Endodermal cell (in vitro differentiated cells): ENCODE measurements at places on chromosomes 5 and 9.

GRCh38 chr5:94691291-94691690, 72.8 kb downstream of the SLF1 start:
- no peak for DNase-seq

- no peak for DNase-seq
These were observed 56.8 kb downstream of the NIPAL4 start for GRCh38 chr5:157516626-157517325.

DNA sequence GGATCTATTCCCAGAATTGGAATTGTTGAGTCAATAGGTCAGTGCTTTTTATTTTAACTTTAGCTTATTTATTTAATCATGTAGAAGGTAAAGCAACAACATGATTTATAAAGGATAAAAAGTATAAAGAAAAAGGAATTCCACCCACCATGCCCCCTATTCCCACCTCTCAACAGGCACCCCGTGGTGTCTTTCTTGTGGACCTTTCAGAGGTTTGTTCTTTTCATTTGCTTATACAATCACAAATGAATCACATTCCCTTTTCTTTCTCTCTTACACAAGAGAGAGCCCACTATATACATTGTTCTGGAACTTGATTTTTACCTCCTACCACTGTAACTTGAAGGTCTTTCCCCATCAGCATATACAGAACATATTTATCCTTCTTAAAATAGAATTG, 37.2 kb upstream of the SMIM32 start:
- DNase-seq: peak; percentile 44

- DNase-seq: no peak
These were observed 2.5 kb downstream of the APBB3 start for GRCh38 chr5:140561753-140562523.

DNA sequence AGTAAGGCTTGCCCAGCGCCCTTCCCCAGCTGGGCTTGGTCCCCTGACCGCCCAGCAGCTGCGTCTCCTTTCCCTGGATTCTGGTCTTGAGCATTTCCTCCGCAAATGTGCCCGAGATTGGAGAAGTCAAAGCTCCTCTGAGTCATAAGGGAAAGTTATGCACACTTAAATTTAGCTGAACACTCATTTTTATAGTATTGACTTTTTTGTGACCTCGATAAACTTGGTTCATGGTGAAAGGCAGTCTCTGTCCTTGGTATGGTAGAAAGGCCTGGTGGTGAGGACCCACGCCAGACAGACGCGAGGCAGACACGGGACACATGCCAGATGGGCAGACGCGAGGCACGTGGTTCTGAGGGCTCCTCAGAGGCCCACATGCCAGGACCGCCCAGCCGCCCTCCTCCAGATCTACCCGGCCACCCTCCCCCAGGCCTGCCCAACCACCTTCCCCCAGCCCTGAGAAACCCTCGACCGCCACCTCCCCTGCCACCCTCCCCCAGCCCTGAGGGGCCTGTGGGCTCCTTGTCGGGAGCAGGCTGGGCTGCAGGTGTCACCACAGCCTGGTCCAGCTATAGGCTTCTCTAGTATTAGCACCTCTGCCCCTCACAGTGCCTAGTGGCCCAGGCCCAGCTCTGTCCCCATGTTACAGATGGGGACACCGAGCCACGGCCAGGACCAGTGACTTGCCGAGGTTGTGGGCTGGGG, 60.9 kb upstream of the CACNA1B start:
- no peak for DNase-seq

GRCh38 chr5:33238826-33239695, 201.7 kb upstream of the TARS1 start:
- no peak for DNase-seq

- no peak for DNase-seq
These were observed 6.2 kb downstream of the MTRR start for GRCh38 chr5:7875151-7875550.
